Stimulated activated CD4-positive, alpha-beta T cell treated with anti-CD3 and anti-CD28 coated beads, Interleukin-15, amount 100 ng/mL, for 24 hours (primary cell): ENCODE measurements at places on chromosomes 4 and X.

- DNase-seq, result no peak
Measured at GRCh38 chr4:142565771-142566170, 280.3 kb downstream of the INPP4B start.

GRCh38 chr4:81698538-81699296, 227.0 kb upstream of the RASGEF1B start:
- no peak for DNase-seq

GRCh38 chr4:81030981-81031791, 678 bp downstream of the BMP3 start:
- DNase-seq, result peak; percentile 13

DNA sequence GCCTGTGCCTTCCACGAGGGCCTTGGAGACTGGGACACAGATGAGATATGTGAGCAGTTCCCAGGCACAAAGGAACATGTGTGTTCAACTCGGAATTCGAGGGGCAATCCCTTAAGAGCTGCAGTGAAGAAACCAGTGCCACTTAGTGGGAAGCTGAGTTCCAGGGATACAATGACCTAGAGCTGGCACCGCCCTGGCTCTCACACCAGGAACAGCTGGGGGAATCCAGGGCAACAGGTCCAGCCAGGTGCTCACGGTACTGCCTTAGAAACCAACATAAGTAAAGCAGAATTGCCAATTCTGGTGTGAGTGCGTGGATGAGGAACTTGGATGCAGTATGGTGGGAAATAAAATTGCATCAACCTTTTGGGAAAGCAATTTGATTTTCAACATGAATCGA, 122.9 kb downstream of the AFAP1 start:
- no peak for DNase-seq

GRCh38 chrX:133921764-133922389, 63.5 kb downstream of the GPC3 start:
- peak; percentile 42 for DNase-seq

- DNase-seq, result no peak
Measured at GRCh38 chr4:109811707-109812106, 3.9 kb upstream of the GAR1 start.

- DNase-seq, result no peak
Measured at GRCh38 chr4:189804894-189805293, 135.8 kb upstream of the FRG1 start.

DNA sequence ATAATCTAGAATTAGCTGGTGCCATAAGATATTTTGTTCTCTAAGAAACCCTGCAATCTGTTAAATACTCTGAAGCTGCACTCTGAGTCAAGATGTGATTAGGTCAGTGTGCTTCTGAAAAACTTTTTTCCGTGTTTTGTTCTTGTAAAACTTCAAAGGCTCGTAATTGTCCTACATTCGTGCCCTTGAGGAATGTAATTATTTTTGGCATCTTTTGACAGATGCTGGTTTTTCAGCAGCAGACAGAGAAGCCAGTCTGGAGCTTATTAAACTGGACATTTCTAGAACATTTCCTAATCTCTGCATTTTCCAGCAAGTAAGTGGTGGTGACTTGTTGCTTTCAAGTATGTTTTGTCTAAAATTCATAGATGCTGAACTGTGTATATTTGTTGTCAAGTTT, 36.8 kb upstream of the TADA2B start:
- no peak for DNase-seq

GRCh38 chr4:108215055-108215454, 46.3 kb upstream of the LEF1 start:
- no peak for DNase-seq

DNA sequence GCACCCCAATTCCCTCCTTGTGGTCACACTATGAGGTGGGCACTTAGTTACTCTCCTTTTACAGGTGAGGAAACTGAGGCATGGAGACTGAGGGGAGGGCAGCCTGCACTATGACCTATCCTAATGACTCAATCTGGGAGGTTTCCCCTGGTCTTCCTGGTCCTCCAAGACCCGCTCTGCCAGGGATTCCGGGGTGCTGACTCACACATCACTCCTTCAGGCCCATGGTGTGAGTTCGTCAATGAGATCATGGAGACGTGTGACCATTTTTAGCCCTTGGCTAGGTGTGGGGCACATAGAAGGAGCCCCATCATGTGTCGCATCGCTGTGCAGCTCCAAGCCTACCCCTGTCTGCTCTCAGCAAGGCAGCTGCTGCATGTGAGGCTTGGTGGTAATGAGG, 32.4 kb upstream of the BCOR start:
- no peak for DNase-seq

- DNase-seq, result no peak
Measured at GRCh38 chr4:6773616-6774540, 8.6 kb upstream of the KIAA0232 start.

GRCh38 chrX:149699761-149700160, 12.1 kb upstream of the MAGEA11 start:
- DNase-seq, result no peak

GRCh38 chr4:102503301-102503746, 2.2 kb downstream of the NFKB1 start:
- DNase-seq, result no peak

GRCh38 chr4:92382128-92382527, 78.4 kb downstream of the GRID2 start:
- DNase-seq, result no peak

GRCh38 chr4:15240764-15241163, 187.1 kb upstream of the C1QTNF7 start:
- no peak for DNase-seq

- no peak for DNase-seq
Measured at GRCh38 chr4:88979276-88979675, 77.7 kb downstream of the FAM13A start.

DNA sequence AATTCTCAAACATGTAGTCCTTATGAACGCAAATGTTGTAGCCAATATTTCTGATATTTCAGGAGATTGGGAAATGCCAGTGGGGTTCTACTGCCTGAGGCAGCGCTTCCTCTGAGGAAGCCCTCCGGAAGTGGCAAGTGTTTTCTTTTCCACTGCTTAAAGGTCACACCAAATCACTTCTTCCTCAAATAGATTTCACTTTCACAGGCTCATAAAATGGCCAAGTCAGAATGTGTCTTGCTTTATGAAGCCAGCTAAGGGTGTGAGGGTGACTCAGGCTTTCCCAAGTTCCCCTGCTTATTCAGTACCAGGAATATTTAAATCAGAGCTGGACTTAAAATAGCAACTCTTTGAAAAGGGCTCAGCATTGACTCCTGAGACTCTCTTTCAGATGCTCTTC, 514.2 kb upstream of the DIPK2B start:
- DNase-seq, result peak; percentile 39

DNA sequence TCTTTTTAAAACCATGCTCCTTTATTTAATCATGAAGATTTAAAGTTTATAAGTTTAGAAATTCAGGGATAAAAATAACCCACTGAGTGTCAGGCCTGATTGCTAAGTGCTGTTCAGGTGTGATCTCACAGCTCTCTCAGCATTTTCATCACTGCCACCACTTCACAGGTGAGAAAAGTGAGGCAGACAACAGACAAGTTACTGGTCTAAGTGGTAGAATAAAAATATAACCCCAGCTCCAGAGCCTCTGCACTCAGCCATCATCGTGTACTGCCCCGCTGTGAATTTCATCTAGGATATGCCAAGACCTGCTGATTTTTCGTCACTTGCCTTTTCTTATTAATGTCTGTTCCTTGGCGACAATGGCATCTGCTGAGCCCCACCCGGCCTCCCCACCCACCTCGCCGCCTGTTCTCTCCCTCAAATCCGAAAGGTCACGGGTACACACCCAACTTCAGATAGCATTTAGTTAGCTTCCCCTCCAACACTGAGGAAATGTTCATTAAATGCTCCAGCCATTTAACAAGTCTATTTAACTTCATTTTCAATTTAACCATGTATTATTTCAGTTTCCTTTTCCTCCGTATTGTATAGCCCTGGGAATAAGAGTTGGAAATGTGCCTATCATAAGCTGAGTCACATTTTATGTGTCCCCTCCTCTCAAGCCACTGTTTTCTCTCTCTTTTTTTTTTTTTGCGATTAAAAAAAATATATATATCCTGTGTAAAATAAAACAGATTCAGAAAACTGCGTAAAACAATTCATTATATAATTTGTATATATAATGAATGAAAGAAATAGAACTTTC, 236.5 kb downstream of the CBR4 start:
- DNase-seq, result no peak

GRCh38 chrX:53356186-53356585, 66.3 kb downstream of the SMC1A start:
- no peak for DNase-seq

DNA sequence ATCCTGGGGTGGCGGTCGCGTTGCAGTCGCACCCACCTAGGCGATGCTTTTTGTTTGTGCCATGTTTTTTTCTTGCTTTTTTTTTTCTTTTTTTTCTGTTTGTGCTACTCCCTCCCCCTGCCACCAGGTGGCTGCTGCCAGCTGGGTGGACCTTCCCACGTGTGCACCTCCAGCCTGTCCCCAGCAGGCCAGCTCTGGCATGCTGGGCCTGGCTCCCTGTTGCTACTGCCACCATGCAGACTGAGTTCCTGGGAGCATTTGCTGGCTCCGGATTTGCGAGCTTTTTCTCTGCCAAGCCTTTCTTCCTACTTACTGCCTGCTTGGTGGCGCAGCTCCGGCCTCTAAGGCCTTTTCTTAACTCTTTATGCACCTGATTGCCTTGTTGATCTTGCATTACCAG, 161.2 kb upstream of the WDFY3 start:
- DNase-seq, result peak; percentile 2

DNA sequence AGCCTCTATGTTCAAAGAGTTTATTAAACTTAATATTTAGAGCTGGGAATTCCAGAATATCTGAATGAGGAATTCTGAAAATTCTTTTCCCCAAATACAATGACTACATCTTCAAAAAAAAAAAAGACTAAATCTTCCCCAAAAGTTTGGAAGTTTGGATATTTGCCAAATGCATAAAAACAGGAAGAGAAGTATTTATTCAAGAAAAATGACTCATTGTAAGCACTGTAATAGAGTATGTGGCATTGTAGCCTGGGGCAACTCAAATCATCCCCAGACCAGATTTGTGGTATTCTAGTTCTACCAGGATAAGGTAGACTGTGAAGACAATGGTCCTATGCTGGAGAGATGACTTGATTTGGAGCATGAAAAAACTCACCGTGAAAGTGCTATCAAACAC, 78.5 kb upstream of the PDHA2 start:
- no peak for DNase-seq

DNA sequence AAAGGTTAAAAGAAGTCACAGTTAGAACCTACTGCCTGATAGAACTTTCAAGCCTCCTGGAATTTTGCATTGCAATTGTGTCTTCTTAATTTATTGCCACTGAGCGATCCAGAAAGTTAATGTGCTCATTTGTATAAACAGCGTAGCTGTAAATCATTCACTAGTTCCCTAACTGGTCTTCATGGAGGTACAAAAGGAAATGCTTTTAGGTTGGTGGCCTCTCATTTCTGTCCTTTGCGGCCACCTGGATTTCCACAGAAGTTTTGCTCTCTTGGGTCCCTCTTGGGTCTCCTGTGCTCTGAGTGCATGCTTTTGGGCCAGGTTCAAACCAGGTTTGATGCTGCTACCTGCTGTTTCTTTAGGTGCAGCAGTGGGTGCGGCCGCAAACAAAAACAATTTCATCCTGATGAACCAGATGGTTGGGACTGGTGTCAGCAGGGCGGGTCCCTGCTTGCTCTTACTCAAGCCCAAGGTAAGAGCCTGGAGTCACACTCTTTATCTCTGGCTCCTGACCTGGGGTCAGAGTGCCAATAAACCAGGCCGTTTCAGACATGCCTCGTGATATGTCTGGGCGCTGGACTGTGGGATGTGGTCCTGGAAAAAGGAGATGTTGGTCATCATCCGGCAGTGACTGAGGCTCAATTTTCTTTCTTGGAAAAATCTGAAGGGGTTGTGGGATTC, 270.1 kb downstream of the PTTG2 start:
- no peak for DNase-seq
